ENCODE measurements at places on chromosomes 13 and 19. TPM values are rescaled to one million over a fixed set of nuclear protein-coding genes. Genes with fewer than 3 reads are reported as not detected.

The ZNF665 gene
- 0.47 TPM for total RNA-seq

The ZNF730 gene
- 0.19 TPM for total RNA-seq

DNA sequence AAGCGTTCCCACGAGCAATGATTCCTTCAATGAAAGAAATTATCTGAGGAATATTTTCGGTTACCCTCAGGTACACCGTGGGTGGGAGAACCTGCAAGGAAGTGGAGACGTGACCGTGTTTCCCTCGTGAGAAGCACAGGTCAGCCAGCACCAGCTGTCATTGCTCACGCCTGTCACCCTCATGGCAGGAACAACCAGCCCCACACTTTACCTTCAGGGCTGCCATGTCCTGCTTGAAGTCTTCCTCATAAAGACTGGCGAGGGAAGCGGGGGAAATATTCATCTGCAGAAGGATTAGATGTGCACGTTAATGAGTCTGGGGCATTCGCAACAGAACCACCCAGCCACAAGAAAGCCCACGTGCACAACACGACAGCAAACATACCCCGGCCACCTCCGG is 18.2 kb downstream of the CARS2 start:
- no peak overlapping the region for H3K27ac ChIP-seq
- peaks cover 19% of the 10 kb centered on the region for H3K4me1 ChIP-seq
- no peak overlapping the region for H3K4me3 ChIP-seq
- no peak for DNase-seq
- H3K36me3 ChIP-seq: peaks cover 3% of the 10 kb centered on the region

- DNase-seq: no peak
- H3K4me1 ChIP-seq: no peaks in the 10 kb centered on the region
- no peak overlapping the region for H3K4me3 ChIP-seq
- H3K27me3 ChIP-seq: no peaks in the 10 kb centered on the region
Measured at GRCh38 chr13:99655351-99656091, 154.2 kb downstream of the TM9SF2 start.

The ICAM5 gene
- total RNA-seq: not detected

The AP1M2 gene
- total RNA-seq: not detected

DNA sequence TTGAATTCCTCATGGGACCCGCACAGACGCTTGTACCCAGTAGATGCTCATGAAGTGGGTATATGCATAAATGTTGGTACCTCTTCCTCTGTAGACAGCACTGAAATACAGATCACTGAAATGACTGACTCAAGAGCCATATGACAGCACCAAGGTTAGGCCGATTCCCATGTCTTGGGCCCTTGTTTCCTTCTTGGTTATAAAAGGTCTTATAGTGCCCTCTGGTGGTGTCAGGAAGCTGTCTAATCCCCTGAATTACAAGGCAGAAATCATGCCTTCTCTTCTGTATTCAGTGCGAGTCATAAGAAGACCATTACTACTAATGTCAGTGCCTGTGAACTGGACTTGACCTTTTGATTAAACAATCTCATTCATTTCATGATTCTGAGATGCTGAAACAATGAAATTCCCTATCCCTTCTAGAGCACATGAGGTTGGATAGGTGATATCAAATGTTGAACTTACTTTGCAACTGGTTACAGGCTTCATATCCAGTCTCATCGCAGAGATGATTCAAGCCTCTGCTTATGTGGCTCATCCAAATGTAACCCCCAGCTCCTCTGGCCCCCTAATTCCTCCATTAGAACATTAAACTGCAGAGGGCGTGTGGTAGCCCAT is 59.7 kb downstream of the SPATA13 start:
- no peaks in the 10 kb centered on the region for H3K36me3 ChIP-seq
- H3K4me1 ChIP-seq: no peaks in the 10 kb centered on the region
- H3K27ac ChIP-seq: no peak overlapping the region
- no peak overlapping the region for H3K4me3 ChIP-seq
- H3K27me3 ChIP-seq: no peaks in the 10 kb centered on the region

- H3K27ac ChIP-seq: no peak overlapping the region
- H3K4me3 ChIP-seq: no peak overlapping the region
- H3K27me3 ChIP-seq: peaks cover 2% of the 10 kb centered on the region
- no peaks in the 10 kb centered on the region for H3K4me1 ChIP-seq
Measured at GRCh38 chr13:31035185-31035965, 102.9 kb downstream of the TEX26 start.

The RGS9BP gene
- total RNA-seq: 1.9 TPM

- no peaks in the 10 kb centered on the region for H3K27me3 ChIP-seq
- no peak overlapping the region for H3K4me3 ChIP-seq
- peak; percentile 89 for DNase-seq
- H3K4me1 ChIP-seq: peaks cover 20% of the 10 kb centered on the region
- H3K27ac ChIP-seq: no peak overlapping the region
Measured at GRCh38 chr19:55088543-55089341, 13.1 kb downstream of the EPS8L1 start.

The UBL5 gene
- 262 TPM for total RNA-seq

GRCh38 chr13:48400090-48400694 is 12.7 kb downstream of the LPAR6 start:
- no peaks in the 10 kb centered on the region for H3K27me3 ChIP-seq
- no peak for DNase-seq
- H3K36me3 ChIP-seq: peaks cover 4% of the 10 kb centered on the region
- H3K4me1 ChIP-seq: peaks cover 5% of the 10 kb centered on the region
- H3K4me3 ChIP-seq: no peak overlapping the region

DNA sequence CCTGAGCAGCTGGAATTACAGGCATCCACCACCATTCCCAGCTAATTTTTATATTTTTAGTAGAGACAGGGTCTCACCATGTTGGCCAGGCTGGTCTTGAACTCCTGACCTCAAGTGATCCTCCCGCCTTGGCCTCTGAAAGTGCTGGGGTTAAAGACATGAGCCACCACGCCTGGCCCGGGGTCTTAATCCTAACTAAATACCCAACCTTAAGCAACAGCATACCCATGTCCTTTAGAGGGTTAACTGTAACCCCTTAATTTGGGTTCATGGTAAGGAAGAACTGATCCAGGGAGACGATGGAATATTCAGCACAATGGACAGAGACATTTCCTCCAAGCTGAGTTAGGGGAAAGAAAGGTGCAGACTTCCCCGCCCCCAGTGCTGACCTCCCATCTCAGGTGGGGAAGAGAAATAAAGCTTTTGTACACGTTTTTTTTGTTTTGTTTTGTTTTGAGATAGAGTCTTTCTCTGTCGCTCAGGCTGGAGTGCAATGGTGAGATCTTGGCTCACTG is 8.7 kb upstream of the GALP start:
- H3K27me3 ChIP-seq: peaks cover 4% of the 10 kb centered on the region
- no peaks in the 10 kb centered on the region for H3K36me3 ChIP-seq
- DNase-seq: no peak
- no peak overlapping the region for H3K27ac ChIP-seq
- no peaks in the 10 kb centered on the region for H3K4me1 ChIP-seq

DNA sequence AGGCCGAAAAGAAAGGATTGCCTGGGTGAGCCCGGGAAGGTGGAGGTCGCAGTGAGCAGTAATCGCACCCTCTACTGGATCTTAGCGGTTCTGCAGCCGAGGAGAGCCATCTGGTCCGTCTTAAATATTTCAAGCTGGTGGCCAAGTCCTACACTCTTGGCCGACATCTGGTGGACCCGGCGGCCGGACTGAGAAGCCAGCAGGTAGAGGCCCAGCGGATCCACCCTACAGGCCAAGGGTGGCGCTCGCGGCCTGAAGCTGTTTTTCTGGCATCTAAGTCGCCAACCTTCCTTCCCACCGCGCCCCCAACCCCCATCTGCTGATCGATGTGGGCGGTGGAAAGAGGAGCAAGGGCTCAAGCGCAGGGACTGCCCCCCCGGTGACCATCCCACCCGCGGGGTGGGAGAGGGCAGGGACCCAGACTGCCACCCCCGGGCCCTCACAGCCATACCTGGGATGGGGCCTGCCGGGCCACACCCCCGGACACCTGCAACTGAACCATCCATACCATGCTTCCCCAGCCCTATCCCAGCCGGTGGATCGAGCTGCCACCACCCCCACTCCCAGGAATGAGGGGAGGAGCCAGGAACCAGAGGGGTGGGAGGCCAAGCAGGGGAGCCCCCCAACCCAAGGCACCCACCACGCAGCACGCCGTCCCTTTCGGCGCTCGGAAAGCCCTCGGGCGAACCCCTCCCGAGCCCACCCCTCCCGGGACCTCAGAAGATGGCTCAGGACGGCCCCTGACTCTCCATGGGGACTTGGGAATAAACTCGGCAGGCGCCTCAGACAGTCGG is 46.3 kb upstream of the ZNF730 start:
- H3K4me3 ChIP-seq: peak overlapping the region; percentile 44
- no peaks in the 10 kb centered on the region for H3K36me3 ChIP-seq
- H3K27ac ChIP-seq: no peak overlapping the region
- no peaks in the 10 kb centered on the region for H3K4me1 ChIP-seq
- H3K27me3 ChIP-seq: no peaks in the 10 kb centered on the region
- DNase-seq: peak; percentile 31

- DNase-seq: peak; percentile 79
- no peaks in the 10 kb centered on the region for H3K36me3 ChIP-seq
- H3K4me1 ChIP-seq: peaks cover 14% of the 10 kb centered on the region
- no peaks in the 10 kb centered on the region for H3K27me3 ChIP-seq
Measured at GRCh38 chr19:45322744-45323281, at the start of gene CKM. Gene CKM, minus strand, starts transcription at chr19:45322875. Its CDS starts 3,162 bp downstream, at chr19:45319713.

GRCh38 chr19:42132851-42133528 is 744 bp upstream of the POU2F2 start:
- H3K27ac ChIP-seq: no peak overlapping the region
- DNase-seq: peak; percentile 68
- peaks cover 3% of the 10 kb centered on the region for H3K4me1 ChIP-seq
- H3K27me3 ChIP-seq: no peaks in the 10 kb centered on the region

The NAPSA gene
- not detected for total RNA-seq

The NCCRP1 gene
- total RNA-seq: not detected

DNA sequence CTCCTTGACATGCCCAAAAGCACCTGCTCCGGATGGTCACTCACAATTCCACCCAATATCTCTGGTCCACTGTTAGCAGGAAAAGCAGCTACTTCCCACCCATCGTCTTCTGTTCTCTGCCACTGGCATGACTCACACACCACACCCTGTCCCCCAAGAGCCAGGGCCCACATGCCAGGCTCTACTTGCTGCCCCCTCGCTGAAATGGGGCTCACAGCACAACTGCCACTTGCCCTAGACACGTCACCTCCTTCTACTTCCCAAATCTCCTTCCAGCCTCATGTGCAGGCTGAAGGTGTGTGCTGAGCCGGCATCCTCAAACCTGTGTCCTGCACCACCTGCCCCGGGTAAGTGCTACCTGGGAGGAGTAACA is 65.0 kb downstream of the TBC1D4 start:
- H3K27ac ChIP-seq: peak overlapping the region; percentile 87
- no peaks in the 10 kb centered on the region for H3K27me3 ChIP-seq
- H3K4me3 ChIP-seq: no peak overlapping the region
- H3K36me3 ChIP-seq: no peaks in the 10 kb centered on the region
- H3K4me1 ChIP-seq: peaks cover 70% of the 10 kb centered on the region

The SRRM5 gene
- 0.34 TPM for total RNA-seq

- DNase-seq: no peak
- no peaks in the 10 kb centered on the region for H3K4me1 ChIP-seq
- no peak overlapping the region for H3K4me3 ChIP-seq
- peaks cover 2% of the 10 kb centered on the region for H3K36me3 ChIP-seq
Measured at GRCh38 chr13:29771247-29771646, 79.2 kb downstream of the UBL3 start.

GRCh38 chr13:84491952-84492351 is 609.7 kb upstream of the SLITRK1 start:
- H3K36me3 ChIP-seq: no peaks in the 10 kb centered on the region
- H3K4me3 ChIP-seq: no peak overlapping the region
- no peaks in the 10 kb centered on the region for H3K27me3 ChIP-seq
- H3K4me1 ChIP-seq: no peaks in the 10 kb centered on the region

DNA sequence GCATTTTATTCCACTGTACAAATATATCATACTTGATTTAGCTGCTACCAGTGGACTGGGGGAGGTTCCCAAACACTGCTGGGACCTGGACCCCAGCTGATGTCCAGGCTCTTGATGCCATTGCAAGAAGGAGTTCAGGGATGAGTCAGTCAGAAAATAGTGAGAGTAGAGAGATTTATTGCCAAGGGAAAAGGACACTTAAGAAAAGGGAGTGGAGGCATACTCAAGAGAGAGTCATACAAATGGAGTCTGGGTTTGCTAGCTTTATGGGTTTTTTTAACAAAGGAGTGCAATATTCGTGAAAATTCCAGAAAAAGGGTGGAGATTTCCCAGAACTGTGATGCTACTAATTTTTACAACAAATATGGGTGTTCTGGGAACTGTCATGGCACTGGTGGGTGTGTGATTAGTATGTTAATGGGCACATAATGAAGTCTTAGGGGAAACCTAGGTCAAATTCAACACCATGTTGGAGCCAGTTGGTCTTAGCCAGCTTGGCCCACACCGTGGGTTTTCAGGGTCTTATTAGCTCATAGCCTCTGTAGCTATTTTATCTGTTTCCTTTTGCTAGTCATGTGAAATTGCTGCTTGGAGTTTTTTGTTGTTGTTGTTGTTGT is 36.2 kb downstream of the GPC6 start:
- no peak for DNase-seq
- no peaks in the 10 kb centered on the region for H3K4me1 ChIP-seq
- no peaks in the 10 kb centered on the region for H3K36me3 ChIP-seq
- no peaks in the 10 kb centered on the region for H3K27me3 ChIP-seq

DNA sequence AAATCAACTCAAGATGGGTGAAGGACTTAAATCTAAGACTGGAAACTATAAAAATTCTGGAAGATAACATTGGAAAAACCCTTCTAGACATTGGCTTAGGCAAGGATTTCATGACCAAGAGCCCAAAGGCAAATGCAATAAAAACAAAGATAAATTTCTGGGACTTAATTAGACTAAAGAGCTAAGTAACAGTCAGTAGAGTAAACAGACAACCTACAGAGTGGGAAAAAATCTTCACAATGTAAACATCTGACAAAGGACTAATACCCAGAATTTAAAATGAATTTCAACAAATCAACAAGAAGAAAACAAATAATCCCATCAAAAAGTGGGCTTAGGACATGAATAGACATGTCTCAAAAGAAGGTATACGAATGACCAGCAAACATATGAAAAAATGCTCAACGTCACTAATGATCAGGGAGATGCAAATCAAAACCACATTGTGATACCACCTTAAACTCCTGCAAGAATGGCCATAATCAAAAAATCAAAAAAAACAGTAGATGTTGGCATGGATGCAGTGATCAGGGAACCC is 6.3 kb upstream of the RFX1 start:
- H3K27me3 ChIP-seq: no peaks in the 10 kb centered on the region
- no peaks in the 10 kb centered on the region for H3K36me3 ChIP-seq
- H3K27ac ChIP-seq: no peak overlapping the region
- H3K4me3 ChIP-seq: no peak overlapping the region

- no peaks in the 10 kb centered on the region for H3K27me3 ChIP-seq
- H3K27ac ChIP-seq: no peak overlapping the region
- peaks cover 21% of the 10 kb centered on the region for H3K4me1 ChIP-seq
- DNase-seq: no peak
- H3K4me3 ChIP-seq: no peak overlapping the region
Measured at GRCh38 chr13:95533545-95534160, 18.9 kb upstream of the CLDN10 start.

DNA sequence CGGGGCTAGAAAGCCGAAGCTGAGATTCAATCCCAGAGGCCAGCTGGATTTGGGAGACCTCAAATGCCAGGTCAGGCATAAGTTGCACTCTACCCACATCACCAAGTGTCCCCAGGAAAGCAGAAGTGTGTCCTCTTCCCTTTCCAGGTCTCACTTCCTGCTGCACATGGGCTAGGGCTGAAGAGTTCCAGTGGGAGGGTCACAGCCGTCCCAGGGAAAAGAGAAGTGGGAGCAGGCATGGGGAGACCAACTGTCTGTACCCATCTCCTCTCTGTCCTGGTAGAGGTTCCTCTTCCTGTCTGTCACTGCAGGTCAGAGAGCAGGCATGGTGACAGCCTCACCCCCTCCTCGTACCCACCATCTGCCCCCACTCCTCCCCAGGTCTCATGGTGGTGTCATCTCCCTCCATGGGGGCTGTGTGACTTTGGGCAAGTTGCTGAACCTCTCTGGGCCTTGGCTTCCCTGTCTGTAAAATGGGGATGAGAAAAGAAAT is 14.8 kb downstream of the AXL start:
- peaks cover 18% of the 10 kb centered on the region for H3K27me3 ChIP-seq
- H3K36me3 ChIP-seq: no peaks in the 10 kb centered on the region
- H3K4me1 ChIP-seq: no peaks in the 10 kb centered on the region
- DNase-seq: no peak

Measured in psoas muscle (tissue), 8 donors.